Mucosa of descending colon (tissue), 3 donors: ENCODE measurements at places on chromosomes 1 and 21. TPM values are rescaled to one million over a fixed set of nuclear protein-coding genes. Genes with fewer than 3 reads are reported as not detected.

The S100A2 gene
- not detected for total RNA-seq

The AP4B1 gene
- 40.0 TPM for total RNA-seq

The MYOG gene
- total RNA-seq = not detected

The IFNGR2 gene
- 87.8 TPM for total RNA-seq

The SERINC2 gene
- total RNA-seq = 225 TPM

The GALNT2 gene
- total RNA-seq = 59.1 TPM

The PAQR6 gene
- total RNA-seq = 1.5 TPM

The GCSAML gene
- total RNA-seq = 0.32 TPM

The ACKR1 gene
- total RNA-seq = 30.4 TPM
